Urothelium cell line (cell line): ENCODE measurements at places on chromosomes 7 and 10.

GRCh38 chr7:18302097-18302496 is 193.5 kb upstream of the HDAC9 start:
- no peak for DNase-seq

DNA sequence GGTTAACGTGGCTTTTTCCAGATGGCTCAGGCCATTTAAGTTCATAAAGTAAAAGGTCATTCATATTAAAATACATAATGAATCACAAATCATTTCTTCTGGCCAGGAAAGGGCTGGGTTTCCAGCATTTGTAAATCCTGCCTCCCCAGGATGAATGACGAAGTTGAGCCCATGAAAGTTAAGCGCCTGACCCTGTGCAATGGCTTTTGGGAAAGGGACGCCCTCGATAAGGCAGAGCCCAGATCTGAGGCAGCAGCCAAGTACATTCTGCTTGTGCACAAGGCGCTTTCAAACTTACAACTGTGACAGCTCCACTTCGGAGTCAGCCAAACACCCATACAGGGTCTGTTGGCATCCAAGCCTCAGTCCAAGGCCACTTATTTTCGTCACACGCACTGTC is 2.8 kb downstream of the GIMAP6 start:
- DNase-seq, result no peak

GRCh38 chr10:131580674-131581073 is 269.2 kb upstream of the TCERG1L start:
- no peak for DNase-seq

DNA sequence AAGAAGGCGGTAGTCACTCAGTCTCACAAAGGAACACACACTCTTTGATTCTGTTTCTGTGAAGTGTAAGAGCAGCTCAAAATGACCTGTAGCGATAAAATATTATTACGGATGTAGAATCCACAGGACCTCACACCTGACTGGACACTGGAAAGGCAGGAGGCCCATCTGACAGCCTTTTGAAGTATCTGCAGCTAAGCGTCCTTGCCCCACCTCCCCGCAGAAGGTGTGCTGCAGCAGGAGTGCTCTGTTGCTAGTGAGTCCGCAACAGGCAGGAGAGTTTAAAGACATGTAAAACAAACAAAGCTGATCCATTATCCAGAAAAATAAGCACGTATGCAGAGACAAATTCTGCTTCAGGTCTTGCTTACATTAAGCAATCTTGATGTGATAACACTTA is 355.5 kb downstream of the GPR158 start:
- DNase-seq, result no peak

- no peak for DNase-seq
Observed at GRCh38 chr7:74044366-74045350, 16.7 kb downstream of the ELN start.

- no peak for DNase-seq
Observed at GRCh38 chr7:3338161-3338560, 37.1 kb downstream of the SDK1 start.

DNA sequence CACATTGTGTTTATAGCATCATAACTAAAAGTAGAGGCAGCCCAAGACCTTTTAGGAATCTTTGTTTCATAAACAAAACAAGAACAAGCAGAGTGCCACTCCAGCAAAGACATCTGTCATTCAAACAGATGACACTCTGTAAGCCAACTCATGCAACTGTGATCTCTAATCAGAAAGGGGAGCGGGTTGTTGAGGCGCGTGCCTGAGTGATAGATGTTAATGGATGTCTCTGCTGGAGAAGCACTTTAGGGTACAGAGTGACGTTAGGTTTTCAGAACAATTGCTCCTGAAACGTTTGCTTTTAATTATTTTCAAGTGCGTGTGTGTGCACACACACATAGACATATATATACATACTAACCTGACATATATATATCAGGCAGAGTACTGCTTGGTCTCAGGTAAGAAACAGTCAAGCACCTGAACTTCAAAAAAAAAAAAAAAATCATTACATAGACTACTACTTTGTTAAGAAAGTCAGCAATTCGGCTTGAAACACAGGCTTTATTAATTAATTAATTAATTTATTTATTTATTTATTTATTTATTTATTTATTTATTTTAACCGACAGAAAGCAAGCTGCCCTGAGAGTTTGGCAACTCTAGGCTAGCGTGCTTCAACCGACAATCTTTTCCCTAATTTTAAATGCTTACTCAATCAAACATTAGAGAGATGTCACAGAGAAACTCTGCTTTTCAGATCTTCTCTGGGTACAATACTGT is 109.1 kb downstream of the POU6F2 start:
- DNase-seq, result no peak

DNA sequence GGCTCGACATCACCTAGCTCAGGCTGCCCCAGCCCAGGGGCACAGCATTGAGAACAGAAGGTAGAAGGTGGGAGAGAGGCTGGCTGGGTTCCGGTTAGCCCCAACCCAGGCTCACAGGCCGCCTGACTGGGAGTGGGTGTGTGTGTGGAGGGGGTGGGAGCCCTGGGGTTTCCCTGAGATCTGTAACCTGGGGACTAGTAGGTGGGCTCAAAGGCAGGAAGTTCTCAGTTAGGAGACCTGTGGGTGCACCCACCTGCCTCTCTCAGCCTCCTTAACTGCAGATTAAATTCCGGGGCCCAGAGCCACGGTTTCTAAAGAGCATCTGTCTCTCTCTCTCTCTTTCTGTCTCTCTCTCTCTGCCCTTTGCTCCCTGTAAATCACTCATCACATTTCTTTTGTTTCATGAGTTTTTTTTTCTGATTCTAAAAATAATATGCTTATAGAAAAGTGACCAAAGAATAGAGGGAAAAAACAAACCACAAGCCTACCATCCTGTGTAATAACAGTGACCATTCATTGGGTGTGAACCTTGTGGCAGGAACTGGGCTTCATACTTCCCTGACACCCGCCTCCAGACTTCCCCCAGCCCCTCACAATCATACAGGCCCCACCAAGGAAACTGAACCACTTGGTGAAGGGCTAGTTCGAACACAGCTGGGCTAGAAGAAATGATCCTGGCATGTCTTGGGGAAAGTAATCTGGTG is 83.4 kb upstream of the SMNDC1 start:
- DNase-seq, result no peak

DNA sequence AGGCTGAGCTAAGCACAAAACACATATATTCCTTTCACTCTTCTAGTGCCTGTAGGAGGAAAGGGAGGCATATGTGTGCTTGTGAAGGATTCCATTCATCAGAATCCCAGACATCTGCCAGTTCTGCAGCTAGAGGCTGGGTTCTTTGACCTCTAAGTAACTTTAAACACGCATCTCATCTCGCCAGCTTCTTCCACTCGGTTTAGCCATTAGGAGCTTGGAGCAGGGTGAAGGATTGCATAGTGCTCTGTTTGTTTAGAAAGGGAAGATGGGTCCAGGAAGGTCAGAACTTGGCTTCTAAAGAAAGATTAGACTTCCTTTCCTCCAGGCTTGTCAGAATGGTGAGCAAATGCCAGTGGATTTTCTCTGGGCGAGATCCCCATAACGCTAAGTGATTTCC is 43.6 kb downstream of the HK1 start:
- no peak for DNase-seq

DNA sequence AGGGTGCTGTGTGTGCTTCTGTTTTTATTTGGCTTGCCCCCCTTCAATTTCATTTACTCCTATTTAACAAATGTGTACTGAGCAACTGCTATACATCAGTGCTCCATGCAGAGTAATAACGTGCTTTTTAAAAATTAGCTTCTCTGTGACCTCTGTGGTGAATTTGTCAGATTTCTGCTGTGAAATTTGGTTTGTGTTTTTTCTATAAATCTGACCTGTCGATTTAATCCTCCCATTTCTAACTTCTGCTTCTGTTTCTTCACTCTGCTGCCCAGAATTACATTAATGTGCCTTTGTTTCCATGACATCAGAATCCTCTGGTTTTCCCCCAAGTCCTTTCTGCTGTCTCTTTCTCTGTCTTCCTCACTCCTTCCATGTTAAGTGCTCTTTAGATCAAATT is 123.8 kb upstream of the CACNA2D1 start:
- no peak for DNase-seq

DNA sequence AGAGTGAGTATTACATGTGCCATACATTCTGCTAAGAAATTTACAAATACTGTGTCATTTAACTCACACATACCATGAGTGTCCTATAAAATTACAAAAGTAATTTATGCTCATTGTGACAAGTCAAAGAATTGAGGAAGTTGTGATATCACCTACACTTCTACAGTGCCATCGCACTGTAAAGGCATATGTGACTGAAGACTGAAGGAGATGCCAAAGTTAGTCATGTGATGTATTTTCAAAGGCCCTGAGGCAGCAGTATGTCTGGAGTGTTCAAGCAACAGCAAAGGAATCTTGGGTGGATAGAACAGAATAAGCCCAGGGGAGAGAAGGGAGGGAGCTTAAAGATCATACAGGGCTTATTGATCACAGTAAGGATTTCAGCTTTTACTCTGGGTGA is 176.8 kb downstream of the WNT2 start:
- DNase-seq, result no peak

DNA sequence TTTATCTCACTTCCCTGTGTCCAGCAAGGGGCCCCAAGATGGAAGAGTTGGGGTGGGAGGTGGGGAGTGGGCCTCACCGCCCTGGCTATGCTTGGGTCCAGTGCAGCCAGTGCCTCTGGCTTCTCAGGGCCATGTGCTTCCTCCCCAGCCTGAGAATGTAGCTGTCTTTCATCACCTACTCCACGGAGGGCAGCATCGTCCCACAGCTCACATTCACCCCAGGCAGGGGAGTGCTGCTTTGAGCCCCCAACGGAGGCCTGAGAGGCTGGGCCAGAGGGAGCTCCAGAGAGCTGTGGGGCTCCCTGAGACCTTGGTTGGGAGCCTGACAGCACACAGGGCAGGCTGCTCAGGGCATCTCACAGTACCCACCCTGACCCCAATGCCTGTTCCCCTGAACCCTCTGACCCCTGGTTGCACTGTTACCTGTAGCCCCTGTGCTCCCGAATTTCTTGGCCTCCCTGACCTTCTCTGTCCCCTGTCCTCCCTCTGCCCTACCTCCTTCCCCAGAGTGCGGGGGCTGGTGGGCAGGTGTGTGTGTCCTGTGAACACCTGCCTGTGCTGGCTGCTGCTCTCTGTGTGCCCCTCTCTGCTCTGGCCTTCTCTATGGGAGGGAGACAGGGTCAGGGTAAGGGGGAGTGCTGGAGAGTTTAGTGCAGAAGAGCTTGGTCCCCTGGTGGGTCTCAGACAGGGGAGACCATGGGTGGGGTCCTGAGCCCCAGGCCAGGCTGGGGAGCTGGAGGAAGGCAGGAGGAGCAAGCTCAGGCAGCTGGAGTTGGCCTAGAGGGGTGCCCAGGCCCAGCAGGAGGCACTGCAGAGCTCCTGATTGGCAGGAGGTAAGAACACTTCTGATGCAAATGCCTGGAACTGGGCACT is 19.6 kb upstream of the ZNF488 start:
- no peak for DNase-seq

GRCh38 chr7:70744492-70744891 is 387.5 kb upstream of the GALNT17 start:
- no peak for DNase-seq

DNA sequence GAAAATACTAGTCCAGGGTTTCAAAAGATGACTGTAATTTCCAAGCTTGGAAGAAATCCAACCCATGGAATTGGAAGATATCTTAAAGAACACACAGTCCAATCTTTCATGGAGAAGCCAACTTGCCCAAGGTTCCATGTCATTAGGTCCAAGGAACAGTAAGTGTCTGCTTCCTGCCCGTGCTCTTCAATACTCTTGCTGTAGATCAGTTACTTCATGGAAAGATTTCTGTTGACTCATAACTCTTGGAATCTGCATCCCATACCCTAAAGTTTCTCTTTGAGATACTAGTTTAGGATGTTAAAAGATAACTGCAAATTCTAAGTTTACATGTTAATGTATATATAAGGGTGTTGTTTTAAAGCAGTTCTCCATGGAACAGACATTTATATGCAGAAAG is 127.9 kb upstream of the SLC13A1 start:
- no peak for DNase-seq

GRCh38 chr10:45419676-45420025 is 45.6 kb downstream of the ALOX5 start:
- DNase-seq, result no peak

GRCh38 chr7:45087301-45088145 is 1.2 kb downstream of the NACAD start:
- DNase-seq, result no peak

DNA sequence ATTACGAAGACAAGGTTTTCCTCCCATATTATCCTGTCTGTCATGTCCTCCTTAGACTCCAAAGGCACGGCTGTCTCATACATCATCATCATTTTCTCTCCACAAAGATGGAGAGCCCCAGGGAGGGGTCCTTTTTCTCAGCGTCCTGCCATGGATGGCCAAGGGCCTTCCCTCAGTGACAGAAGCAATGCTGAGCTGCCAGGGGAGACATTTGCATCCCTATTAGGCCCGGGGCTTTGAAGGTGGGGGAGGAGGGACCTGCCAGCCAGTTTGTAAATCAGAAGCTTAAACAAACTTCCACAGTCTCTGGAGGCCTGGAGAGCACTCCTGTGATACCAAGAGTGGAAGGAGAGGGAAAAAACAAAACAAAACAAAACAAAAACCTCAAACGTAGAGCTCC is 112.4 kb upstream of the ADO start:
- DNase-seq, result no peak
